ENCODE measurements at places on chromosomes 3 and 15.

DNA sequence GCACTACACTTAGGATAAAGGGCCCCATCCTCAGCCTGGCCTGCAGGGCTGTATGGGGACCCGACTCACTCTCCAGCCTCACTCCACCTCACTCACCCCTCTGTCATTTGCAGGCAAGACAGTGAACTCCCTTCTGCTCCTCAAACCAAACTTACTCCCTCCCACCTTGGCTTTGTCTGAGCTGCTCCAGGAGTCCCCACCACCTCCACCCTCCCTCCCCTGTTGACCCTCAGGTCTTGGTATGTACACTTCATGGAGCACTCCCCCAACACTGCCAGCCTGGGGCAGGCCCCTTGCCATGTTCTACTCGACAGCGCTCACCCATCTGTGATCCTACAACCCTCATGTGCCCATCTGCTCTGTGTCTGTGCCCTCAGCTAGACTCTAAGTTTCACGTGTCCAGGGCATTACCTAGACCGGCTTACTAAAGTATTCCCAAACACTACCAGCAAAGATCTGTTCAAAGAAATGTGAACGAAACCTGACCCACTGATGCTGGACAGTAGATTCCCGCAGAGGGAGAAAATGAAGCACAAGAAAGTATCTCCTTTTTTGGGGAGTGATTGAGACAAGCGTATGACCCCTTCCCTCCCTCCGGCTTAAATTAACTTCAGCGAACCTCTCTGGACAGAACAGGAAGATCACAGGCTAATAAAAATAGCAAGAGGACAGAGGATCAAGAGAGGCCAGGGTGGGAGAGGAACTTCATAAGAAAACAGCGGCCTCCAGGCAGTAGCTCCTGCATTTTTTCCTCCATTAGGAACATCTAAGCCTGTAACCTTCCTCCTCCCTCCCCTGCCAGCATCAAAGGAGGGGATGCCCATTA is 113.2 kb downstream of the RFTN1 start:
- no peak for DNase-seq

DNA sequence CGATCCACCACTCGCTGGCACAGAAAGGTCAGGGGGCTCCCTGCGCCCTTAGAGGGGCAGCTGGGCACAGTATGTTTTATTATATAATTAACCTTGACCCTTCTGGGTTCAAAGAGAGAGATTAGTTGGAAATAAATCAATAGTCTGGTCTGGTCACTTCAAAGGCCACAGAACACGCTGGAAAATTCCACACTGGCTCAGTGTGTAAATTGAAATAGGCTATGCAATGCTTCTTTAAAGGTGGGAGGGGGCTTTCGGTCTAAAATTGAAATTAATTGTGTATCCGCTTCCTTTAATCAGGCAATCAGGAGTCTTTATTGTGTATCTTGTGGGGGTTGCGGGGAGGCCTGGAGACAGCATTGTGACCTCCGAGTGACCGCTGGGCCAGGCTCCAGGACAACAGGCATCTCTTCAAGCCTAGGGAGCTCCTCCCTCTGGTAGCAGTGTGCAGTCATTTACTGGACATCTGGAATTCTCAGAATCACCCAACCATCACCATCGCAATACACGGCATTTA is 8.0 kb downstream of the RNU5B-1 start:
- no peak for DNase-seq

DNA sequence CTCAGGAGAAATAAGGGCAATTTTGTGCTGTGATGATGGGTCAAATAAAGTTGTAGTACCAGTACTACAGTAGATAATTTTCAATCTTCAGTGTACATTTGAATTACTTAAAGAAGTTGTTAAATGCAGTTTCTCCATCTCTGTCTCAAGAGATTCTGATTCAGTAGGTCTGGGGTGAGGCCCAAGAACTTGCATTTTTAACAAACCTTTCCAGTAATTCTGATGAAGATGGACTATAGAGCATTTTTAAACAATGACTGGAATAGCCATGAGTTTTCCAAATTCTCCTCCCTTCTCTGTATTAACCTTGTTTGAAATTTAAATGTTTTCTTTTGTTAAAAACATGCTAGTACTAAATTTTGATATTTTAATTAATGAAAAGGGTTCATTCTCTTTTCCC is 127.0 kb upstream of the CD96 start:
- no peak for DNase-seq

DNA sequence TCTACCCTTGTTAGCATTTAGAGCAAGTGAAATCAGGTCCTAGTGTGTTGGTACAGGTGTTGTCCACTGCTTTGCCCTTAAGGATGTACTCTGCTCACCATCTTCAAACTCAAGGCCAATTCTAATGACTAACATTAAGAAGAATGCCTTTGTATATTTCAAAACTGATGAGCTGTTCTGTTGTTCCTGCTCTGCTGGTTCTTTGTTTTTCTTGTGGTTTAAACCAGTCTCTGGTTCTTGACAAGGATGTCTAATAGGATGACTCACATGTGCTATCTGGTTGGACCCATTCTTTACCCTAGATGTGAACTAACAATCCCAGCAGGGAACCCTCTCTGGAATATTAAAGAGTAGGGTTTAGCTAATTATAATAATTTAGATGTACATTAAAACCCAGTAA is 17.3 kb downstream of the ABHD5 start:
- no peak for DNase-seq

DNA sequence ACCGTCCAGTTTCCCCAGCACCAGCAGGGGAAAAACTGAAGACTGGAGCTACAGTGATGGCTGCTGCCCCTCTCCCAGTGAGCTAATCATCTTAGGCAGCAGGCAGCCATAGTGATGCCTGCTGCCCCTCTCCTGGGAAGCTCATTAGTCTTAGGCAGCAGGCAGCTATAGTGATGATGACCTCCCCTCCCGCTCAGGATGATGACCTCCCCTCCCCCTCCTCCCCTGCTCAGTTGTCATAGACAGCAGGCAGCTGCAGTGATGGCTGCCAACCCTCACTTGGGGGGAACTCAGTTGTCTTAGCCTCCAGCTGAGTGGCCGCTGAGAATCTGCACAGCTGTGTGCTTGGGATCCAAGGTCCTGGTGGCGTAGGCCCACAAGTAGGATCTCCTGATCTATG is 80.9 kb upstream of the MANF start:
- no peak for DNase-seq

- no peak for DNase-seq
Measured at GRCh38 chr15:60993008-60993407, 236.1 kb downstream of the RORA start.

GRCh38 chr3:4752201-4753072 is 226.8 kb upstream of the BHLHE40 start:
- no peak for DNase-seq

DNA sequence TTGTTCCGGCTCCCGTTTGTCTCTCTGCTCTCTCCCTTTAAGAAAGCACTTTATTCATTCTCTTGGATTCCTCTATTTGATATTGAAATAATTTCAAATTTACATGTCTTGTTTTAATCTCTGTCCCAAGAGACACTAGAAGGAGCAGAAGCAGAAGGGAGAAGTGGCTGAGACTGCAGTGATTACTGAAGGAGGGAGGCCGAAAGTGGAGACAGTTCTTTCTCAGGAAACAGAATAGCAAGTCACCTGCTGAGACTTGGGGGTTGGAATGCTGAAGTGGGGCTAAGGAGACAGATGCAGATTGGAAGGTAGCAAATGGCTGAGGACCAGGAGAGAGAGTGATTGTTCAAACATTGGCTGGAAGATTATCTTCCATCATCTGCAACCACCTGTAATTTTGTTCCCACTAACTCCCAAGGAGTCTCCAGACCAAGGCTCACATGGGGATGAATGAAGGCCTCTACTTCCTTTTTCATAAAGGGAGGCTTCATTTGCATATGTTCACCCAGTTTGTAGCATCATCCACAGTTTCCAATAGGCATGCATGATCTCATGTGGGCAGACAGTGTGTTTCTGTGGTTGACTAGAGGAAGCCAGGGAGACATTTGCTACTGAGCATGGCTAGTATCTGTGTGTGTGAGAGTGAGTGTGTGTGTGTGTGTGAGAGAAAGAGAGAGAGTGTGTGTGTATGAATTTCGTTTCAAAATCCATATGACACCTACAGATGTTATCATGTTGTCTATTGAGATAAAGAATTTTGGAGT is 24.0 kb downstream of the LTF start:
- DNase-seq: no peak

DNA sequence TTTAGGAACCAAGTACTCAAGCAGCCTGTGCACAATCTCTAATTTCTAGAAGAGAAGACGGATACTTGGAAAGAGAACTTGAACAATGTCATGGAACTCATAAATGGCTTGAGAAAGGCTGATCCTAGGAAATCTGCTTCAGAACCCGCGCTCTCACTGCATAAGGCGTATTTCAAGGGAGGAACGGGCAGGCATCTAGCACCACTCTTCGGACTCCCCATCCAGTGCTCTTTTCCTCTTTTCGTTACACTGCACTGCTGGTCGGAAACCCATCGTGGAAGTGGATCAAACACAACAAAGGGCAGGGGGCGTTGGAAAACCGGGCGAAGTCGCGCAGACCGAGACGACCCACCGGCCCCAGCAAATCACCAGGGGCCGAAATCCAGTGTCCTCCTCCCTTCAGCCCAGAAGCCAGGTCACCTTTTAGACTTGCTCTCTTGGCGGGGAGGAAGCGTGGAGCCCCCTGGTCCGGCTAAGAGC is 539 bp upstream of the TLNRD1 start:
- DNase-seq: no peak

GRCh38 chr3:120028271-120029047 is 65.8 kb downstream of the GSK3B start:
- no peak for DNase-seq

DNA sequence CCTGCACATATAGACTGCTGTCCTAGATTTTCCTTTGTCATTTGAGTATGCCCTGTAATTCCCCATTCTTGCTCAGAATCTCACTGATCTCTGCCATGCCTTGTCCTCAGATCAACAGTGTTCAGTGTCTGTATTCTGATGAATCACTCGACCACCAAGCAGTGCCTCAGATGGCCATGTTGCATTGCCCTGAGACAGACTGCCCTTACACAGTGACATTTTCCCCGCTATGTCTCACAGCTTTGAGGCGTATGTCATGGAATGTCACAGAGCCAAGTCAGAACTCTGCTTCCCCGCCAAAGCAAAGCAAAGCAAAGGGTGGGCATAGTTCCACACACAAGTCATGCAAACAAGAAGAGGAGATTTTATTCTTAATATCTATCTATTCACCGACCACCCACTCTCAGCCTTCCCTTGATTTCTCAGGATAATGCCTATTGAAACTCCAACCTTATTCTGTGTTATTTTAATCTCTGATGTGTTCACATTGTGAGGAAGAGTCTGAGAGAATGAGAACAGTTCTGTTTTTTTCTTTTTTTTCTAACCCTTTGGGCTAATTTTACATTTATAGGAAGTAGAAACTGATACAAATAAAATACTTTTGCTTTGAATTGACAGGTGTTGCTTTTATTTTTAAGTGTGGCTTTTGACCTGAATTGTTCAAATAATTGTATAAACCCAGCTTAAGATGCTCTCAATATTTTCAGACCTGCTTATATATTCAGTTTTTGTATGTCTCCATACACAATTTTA is 16.9 kb upstream of the PSMD6 start:
- DNase-seq: no peak

- DNase-seq: no peak
Measured at GRCh38 chr15:86588413-86588812, 508.7 kb downstream of the AGBL1 start.

GRCh38 chr15:82317091-82317489 is 32.2 kb downstream of the GOLGA6L10 start:
- DNase-seq: no peak

GRCh38 chr3:56819016-56819809 is 17.5 kb upstream of the ARHGEF3 start:
- no peak for DNase-seq

GRCh38 chr15:58506783-58507668 is 75.2 kb downstream of the LIPC start:
- no peak for DNase-seq

GRCh38 chr3:33962396-33962795 is 164.0 kb downstream of the PDCD6IP start:
- no peak for DNase-seq

GRCh38 chr3:4233488-4233887 is 69.7 kb upstream of the SETMAR start:
- DNase-seq: no peak

DNA sequence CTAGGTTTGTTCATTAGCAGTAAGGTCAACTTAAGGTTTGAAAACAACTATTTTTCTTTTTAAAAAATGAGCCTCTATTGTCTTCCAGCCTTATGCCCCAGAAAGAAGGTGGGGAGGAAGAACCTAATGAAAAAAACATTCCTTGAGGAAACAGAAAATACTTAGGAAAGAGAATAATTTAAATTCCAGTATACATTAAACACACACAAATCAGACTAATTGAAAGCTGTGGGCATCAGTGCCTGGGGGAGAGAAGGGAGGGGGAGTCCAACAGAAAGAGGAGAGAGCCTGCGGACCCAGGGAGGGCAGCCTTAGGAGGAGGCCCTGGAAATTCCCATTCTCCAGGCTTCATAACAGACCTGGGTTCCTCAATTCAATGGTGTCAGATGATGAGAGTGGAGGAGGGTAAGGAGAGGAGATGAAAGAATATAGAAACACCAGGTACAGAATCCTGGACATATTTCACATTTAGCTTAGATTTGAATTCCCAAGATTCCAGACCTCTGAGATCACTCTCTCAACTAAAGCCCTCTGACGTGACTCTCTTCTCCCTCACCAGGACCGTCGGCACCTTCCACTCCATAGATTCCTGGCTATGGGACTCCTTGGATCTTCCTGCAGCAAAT is 320.5 kb upstream of the UMPS start:
- no peak for DNase-seq

- DNase-seq: no peak
Measured at GRCh38 chr15:96150254-96150653, 180.2 kb upstream of the NR2F2 start.

- no peak for DNase-seq
Measured at GRCh38 chr3:53577506-53577905, 83.1 kb downstream of the CACNA1D start.

- DNase-seq: no peak
Measured at GRCh38 chr3:71361334-71361890, 222.1 kb downstream of the FOXP1 start.

- no peak for DNase-seq
Measured at GRCh38 chr15:35393398-35393797, 152.6 kb downstream of the DPH6 start.

DNA sequence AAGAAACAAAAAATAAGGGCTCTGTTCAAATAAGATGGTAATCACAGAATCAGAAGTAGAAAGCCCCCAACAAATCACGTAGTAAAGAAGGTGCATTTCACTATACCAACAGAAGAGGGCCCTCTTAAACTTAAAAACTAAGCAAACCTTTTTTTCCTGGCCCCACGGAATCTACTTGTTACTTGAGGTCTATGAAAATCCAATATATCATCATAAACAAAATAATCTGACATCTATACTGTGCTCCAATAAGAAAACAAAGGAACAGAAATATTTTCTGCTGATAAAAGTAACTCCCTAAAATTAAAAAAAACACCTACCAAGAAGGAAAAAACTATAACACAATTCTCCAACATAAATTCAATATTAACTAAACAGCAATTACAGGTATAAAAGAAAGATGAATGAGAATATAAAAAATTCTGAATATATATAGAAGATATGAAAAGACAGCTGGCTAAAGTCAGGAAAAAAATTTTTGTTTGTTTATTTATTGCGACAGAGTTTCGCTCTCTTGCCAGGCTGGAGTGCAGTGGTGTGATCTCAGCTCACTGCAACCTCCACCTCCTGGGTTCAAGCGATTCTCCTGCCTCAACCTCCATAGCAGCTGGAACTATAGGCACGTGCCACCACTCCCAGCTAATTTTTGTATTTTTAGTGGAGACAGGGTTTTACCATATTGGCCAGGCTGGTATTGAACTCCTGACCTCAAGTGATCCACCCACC is 81.8 kb downstream of the CLASP2 start:
- no peak for DNase-seq
